ENCODE measurements at places on chromosomes 7 and 10.

GRCh38 chr10:96017191-96017687, 26.1 kb upstream of the CCNJ start:
- DNase-seq = peak; percentile 2

DNA sequence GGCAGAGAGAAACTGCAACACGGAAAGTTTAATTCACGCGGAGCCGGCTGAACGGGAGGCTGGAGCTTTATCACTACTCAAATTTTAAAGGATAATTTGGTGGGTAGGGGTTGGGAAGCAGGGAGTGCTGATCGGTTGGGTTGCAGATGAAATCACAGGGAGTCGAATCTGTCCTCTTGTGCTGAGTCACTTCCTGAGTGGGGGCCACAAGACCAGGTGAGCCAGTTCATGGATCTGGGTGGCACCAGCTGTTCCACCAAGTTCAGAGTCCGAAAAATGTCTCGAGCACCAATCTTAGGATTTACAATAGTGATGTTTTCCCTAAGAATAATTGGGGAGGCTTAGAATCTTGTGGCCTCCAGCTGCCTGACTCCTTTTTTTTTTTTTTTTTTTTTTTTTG, 3.6 kb upstream of the PRAP1 start:
- no peak for DNase-seq

GRCh38 chr10:109456566-109457301, 466.6 kb downstream of the XPNPEP1 start:
- DNase-seq = no peak

DNA sequence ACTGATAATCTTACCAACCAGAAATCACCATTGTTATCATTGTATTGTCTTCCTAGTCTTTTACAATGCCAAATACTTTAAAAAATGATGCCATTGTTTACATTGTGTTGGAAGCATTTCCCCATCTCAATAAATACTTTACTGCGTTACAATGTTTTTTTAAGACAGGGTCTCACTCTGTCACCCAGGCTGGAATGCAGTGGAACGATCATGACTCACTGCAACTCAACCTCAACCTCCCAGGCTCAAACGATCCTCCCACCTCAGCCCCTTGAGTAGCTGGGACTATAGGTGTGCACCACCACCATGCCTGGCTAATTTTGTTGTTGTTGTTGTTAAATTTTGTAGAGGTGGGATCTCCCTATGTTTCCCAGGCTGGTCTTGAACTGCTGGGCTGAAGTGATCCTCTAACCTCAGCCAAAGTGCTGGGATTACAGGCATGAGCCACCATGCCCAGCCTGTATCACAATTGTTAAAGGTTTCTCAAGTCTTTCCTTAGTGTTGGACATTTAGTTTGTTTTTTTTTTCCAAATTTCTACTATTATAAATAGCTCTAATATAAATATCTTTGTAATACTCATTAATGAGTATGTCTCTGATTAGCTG, 13.5 kb downstream of the LRMDA start:
- DNase-seq = no peak

- no peak for DNase-seq
These were observed 16.0 kb downstream of the RASGEF1A start for GRCh38 chr10:43250615-43251418.

GRCh38 chr10:113133497-113134115, 183.6 kb downstream of the TCF7L2 start:
- no peak for DNase-seq

DNA sequence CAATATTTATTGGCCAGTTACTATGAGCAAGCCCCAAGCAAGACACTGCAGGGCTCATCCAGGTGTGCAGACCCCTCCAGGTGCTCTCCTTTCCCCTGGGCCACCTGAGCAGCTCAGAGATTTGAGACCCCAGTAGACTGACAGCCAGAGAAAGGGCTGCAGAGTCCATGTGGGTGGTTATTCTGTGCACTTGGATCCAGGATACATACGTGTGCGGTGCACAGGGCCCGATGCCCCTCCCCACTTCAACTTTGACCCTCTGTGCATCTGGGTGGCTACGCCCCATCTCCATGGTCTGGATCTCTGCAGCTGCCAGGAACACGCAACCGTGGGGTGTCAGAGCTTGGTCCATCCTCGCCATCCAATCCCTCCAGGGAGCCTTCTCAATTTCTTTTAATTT, 72.9 kb downstream of the MKI67 start:
- DNase-seq = no peak

DNA sequence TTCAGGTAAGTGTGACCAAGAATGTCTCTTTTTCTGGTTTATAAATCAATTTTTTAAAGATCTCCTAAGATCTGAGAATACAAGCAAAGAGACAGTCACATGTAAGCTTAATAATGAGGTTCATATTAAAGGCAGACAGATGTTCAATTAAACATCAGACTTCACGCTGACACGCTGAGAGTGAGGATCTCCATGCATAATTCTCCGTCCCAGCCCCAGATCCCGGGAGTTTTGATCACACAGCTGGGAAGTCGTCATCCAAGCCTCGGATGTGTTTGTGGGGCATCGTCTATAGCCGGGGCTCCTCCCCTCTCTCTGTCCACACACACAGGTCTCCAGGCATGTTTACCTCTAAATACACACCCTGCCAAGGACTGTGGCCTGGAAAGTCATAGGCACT, 223.2 kb downstream of the PTPRN2 start:
- no peak for DNase-seq

DNA sequence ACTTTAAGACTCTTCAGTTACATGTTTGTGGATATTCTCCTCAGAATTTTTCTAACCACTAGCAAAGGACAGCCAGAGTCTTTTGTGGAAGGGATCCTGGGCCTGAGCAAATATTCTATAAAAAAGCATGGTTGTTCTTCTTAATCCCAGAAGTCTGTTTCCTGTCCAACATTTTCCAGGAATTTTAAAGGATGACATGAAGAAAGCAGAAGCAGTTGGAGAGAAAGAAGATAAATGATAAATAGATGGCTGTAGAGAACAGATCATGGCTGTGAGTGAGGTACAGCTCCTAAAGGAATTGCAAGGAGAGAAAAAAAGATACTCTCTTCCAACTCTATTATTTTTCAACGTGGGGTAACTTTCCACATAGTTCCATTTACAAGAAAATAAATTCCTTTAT, 91.8 kb upstream of the STEAP4 start:
- no peak for DNase-seq

- no peak for DNase-seq
These were observed 295.4 kb downstream of the LRMDA start for GRCh38 chr10:75726522-75727483.

GRCh38 chr10:132726951-132727350, 59.0 kb downstream of the NKX6-2 start:
- DNase-seq = no peak

DNA sequence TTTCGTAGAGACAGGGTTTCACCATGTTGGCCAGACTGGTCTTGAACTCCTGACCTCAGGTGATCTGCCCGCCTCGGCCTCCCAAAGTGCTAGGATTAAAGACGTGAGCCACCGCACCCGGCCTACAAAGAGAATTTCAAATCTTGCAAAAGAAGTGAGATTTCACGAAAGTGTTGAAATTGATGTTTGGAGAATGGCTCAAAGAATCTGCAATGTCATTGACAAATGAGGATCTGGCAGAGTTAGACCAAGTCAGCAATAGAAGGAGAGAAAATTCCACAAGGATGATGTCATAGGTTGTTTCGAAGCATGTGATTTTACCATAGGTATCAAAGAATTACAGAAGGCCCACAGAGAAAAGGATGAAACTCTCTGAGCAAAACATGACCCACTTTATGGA, 71.7 kb downstream of the LYZL2 start:
- no peak for DNase-seq

- no peak for DNase-seq
These were observed 7.3 kb downstream of the DMTF1 start for GRCh38 chr7:87159538-87159937.

DNA sequence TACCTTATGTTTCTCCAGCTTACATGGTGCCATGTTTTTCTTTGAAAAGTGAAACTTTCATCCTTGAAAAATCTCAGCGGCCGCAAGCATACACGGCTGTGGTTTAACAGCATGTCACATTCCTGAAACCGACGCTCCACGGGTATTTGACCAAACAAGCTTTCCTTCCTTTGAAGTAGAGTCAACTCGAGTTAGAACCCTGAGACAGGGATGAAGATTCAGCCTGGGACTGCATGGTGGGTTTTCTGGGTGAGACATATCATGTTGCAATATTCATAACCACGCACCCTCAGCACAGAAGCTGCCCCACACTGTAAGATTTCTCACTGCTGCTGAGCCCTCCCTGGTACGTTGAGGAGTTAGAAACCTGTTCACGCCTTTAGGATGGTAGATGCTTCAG, 8.1 kb downstream of the CYP26A1 start:
- no peak for DNase-seq

DNA sequence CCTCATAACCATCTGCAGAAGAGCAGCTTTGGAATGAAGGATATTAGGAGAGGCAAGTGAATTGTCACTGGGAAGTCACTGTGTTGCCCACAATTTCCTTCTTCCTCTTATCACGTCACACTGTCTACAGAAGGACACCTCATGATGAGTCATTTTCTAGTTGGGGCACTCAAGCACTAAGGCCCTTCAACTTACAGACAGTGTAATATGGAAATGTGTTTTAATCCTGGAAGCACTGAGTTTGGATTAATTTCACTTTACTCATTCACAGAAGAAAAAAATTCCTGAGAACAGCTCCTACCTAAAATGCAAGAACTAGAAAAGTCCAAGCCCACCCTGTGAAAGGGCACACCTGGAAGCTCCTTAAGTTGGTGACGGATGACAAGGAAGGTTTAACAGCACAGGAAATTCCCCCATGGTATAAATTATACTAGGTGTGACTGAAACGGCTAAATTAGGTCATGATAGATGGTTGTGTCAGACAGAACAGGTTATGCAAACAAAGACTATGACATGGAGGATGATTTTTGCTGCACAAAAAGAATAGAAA, 56.6 kb downstream of the PARD3 start:
- no peak for DNase-seq

- DNase-seq = no peak
These were observed 80.5 kb downstream of the ABCA13 start for GRCh38 chr7:48251766-48252165.

DNA sequence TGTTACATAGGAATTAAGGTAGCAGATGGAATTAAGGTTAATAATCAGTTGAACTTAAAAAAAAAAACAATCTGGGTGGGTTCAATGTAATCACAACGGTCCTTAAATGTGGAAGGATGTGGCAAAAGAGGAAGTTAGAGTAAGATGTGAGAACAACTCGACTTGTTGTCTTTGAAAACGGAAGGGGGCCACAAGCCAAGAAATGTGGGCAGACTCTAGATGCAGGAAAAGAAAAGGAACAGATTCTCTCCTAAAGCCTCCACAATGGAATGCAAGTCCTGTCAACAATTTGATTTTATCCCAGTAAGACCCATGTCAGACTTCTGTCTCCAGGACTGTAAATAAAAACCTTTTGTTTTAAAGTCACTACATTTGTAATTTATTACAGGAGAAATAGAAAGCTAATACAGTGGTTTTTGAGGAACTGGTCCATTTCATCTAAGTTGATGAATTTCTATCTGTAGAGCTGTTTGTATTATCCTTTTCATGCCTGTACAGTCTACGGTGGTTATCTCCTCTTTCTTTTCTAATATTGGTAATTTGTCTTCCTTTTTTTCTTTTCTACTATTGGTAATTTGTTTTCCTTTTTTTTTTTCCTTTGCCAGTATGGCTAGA, 8.6 kb downstream of the MCMBP start:
- DNase-seq = no peak

GRCh38 chr10:79379512-79380124, 32.3 kb downstream of the PPIF start:
- DNase-seq = no peak

GRCh38 chr7:90856351-90857070, 260.4 kb downstream of the CDK14 start:
- no peak for DNase-seq

GRCh38 chr7:30644286-30644955, 37.8 kb downstream of the CRHR2 start:
- no peak for DNase-seq

GRCh38 chr10:69801434-69802315, at the start of gene COL13A1:
COL13A1 (plus strand) TSS chr10:69801906; CDS start chr10:69802424, 518 bp downstream.
- no peak for DNase-seq

DNA sequence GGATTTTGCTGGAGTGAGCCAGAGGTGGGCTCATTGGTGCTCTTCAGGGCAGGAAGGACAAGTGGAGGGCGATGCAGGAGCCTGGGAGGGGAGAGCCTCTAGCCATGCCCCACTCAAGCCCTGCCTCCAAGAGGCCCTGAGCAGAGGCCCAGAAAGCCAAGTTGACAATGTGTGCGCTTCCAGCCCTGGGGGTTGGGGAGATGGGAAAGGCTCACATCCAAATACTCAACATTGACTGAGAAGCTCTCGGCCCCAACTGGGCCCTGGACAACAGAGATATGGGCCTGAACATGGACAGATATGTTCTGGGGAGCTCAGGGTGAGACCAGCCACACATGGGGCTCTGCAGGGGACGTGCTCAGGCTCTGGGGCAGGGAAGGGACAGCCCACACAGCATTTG, 39.0 kb downstream of the FRMPD2 start:
- DNase-seq = no peak

- no peak for DNase-seq
These were observed 290.7 kb downstream of the KLF6 start for GRCh38 chr10:3494131-3494837.

GRCh38 chr10:110218632-110219031, 11.2 kb downstream of the MXI1 start:
- no peak for DNase-seq

DNA sequence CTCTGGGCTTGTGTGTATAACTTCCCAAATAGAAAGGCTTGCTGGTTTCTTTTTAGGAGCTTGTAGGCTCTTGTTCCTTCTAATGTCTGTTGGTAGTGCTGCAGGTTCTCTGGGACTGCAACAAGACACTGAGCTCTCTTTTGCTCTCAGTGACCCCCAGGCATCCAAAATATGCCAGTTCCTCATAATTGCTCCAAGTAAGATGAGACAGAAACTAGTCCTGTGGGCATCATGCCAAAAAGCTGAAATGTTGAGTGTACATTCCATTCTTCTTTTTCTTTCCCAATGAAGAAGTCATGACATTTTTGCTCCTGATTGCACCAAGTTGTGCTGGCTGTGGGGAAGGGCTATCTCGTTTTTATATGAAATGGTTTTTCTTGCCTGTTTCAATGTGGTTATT, 7.1 kb upstream of the BTBD16 start:
- no peak for DNase-seq

DNA sequence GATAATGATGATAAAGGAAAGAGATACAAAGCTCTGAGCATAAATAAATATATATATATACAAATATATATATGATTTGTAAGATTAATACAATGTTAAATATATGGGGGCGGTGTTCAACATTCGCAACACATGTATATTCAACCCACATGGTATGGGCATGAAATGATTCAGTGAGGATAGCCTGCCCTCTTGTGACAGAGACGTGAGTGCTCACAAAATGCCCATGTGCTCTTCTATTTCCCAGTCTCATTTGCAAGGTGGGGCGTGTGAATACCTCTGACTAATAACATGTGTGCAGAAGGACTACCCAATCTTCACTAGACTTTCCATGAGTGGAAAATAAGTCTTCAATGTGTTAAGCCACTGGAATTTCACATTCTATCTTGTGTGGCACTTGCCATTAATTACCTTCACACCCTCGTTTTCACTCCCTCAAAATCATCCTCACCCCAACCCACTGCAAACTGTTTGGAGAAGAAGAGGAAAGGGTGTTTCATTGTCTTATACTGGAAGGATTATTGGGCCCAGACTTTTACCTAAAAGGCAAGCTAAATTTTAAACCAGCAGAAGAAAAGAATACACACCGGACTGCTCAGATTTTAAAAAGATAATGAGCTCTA, 26.9 kb downstream of the ASAH2 start:
- DNase-seq = no peak

- no peak for DNase-seq
These were observed 18.1 kb downstream of the PRKG1 start for GRCh38 chr10:51092402-51092801.

Data from effector memory CD4-positive, alpha-beta T cell (primary cell).